NCI-H1105 treated with DMSO at 0.1 percent for 48 hours (cell line): ENCODE measurements at places on chromosomes 13 and 19.
A peak's percentile ranks its signal among the peaks of the same experiment; 100 is the strongest.

DNA sequence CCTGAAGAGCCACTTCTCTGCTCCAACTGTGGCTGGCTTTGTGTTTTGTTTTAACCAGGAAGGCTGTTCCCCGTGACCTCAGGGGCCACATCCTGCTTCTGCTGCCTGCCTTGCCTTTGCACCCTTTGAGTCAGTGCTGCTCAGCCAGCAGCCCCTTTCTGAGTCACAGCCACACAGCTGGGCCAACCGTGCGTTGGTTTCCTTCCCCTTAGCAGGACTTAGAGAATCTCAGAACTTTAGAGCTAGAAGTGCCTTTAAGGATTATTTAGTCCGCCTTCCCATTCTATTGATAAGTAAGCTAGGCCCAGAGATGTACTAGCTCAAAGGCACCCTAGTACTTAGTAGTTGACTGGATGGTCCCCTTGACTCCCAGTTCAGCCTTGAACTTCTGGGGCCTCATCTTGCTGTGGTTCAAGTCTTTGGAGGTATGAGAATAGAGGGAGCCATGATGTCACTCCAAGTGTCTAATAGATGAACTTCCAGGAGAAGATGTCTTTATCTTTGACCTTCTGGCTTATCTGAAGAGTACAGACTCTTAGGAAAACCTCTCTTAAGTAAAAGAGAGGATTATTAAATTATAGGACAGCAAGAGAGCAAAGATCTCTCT lies 8.0 kb downstream of the RGCC start:
- no peak for DNase-seq

DNA sequence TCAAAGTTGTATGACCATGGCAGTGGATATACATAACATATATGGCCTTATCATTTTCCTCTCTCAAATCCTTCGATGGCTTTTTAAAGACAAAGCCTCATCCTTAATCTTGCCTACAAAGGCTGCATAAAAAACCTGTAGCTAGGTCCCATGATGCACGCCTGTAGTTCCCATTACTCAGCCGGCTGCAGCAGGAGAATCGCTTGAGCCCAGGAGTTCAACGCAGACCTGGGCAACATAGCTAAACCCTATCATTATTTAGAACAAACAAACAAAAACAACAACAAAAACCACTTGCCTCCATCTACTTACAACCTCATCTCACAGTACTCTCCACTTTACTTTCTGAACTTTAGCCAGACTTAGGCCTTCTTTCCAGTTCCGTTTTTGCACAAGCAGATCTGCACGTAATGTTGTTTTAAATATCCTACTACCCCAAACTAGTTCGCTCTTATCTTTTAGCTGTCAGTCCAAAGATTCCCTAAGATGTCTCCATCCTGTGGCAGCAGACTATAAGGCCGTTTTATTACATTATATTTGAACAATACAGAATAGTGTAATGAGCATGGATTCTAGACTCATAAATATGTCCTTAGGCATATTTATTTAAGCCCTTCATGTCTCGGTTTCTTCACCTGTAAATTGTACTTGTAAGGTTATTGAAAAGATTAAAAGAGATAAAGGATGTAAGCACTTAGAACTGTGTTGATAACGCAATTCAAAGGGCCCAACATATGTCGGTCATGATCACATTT lies 969 bp upstream of the POMP start:
- no peak for DNase-seq

- DNase-seq, result no peak
These were observed 15.1 kb upstream of the GAS6 start for GRCh38 chr13:113879017-113879416.

DNA sequence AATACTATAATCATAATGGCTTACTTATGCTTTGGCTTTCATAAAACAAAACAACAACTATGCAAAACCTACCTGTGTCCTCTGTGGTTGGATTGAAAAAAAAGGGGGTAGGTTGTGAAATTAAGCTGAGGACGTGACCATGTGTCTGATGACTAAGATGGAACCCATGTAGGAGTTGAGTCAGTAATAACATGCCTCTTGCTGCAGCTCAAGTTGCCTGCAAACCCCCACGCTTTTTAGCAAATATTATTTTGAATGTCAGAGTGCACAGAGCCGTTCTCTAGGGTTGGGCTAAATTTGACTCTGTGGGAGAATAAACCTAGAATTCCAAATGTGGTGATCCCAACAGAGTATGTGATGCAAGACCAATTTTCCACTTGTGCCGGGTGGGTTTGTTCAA lies 209.3 kb downstream of the KCNRG start:
- DNase-seq, result no peak

DNA sequence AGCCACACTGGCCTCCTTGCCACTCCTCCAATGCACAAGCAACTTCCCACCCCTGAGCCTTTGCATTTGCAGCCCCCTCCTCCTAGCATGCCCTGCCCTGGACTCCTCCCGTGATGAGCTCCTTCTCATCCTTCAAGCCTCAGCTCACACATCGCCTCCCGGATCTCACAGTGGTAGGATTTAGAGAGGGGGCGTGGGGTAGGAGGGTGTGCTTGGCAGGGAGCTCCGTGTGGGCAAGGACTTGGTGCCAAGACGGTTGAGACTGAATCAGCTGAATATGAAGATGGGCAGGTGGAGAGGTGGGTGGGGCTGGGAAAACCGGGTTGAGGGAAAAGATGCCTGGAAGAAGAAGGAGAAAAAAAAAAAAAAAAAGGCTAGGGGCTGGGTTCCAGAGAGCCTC lies 48.4 kb upstream of the ZNRF4 start:
- no peak for DNase-seq

GRCh38 chr13:101346942-101347728 lies 69.2 kb downstream of the NALCN start:
- no peak for DNase-seq

GRCh38 chr19:48203794-48204628 lies 33.5 kb downstream of the ZSWIM9 start:
- DNase-seq, result peak; percentile 99

GRCh38 chr13:110232142-110232541 lies 74.8 kb downstream of the COL4A1 start:
- DNase-seq, result peak; percentile 6
